ENCODE measurements at places on chromosomes 2 and 18.

GRCh38 chr2:241769819-241770184, 6.8 kb upstream of the GAL3ST2 start:
- DNase-seq = no peak

DNA sequence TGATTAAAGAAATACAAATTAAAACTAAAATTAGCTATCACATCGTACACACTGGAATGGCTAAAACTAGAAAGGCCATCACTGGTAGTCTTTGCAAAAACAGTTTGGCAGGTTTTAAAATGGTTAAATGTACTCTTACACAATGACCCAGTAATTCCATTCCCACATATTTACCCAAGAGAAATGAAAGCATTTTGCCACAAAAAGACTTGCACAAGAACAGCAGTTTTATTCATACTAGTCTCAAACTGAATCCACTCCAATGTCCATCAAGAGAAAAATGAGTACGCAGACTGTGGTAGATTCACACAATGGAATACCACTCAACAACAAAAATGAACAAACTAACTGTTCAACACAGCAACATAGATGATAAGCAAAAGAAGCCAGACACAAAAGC, 29.1 kb downstream of the SP140L start:
- DNase-seq = no peak

DNA sequence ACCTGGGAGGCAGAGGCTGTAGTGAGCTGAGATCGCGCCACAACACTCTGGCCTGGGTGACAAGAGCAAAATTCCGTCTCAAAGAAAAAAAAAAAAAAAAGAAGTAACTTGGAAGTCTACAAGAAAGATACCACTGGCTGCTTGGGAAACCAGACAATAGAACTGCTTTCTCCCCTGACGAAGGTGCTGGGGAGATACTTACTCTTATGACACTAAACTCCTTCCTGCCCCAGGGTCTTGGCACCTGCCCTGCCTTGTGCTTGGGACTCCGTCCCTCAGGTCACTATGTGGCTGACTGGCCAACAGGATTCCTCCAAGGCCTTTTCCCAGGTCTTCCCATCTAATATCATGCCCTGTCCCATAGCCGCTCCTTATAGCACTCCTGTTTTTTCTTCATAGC, 30.7 kb downstream of the INPP5D start:
- no peak for DNase-seq

DNA sequence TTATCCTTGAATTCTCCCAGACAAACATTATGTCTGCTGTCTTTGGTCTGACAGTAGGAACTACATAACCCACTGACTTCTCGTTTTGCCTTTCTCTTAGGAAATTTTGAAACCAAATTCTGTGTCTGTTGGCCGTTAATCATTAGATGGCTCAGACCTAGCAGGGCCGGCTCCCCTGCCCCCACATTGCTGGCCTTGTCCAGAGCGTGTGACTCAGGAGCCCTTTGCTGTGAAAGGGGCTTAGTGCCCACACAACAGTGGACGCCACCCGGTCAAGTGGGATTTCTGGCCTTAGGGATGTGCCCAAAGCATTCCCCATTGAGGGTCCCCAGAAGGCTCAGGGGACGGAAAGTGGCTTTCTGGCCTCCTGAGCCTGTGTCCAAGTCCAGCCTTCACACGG, 137.5 kb downstream of the CTIF start:
- no peak for DNase-seq

DNA sequence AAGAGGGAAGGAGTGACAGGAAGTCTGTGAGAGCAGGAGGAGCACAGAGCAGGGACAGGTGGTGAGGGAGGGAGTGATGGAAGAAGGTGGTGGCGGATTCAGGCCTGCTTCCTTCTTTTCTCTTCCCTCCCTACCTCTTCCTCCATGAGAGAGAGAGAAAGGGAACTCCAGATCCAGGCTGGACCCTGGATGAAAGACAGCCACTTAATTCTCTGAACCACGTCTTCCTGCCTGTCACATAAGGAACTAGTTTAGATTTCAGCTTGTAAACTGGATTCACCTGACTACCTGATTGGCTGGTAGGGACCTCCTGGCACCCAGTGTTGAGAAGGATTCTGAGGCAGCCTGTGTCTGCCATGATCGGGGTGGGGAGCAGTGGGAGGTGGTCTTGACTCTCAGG, 48.9 kb downstream of the PAX8 start:
- DNase-seq = no peak

DNA sequence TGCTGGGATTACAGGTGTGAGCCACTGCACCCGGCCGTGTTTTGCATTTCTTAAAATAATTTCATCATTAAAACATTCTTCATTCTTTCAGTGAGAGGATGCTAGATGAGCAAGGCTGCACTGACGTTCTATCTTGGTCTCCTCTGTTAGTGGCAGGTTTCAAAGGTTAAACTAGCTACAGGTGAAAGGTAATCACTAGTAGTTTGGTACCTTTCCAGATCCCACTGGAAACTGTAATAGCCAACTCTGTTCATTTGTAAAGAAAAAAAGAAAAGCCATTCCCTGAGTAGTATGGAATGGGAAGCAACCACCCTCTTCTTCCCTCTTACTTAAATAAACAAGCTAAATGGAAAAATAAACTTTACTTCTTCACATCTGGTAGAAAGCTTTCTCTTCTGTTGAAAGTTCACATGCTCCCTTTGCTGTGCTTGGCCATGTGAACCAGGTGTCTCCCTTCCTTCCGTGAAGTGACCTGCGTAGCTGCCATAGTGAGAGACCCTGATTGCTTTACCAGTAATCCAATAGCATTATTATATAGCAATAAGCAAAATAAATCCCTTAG, 94.0 kb downstream of the GREB1L start:
- no peak for DNase-seq

DNA sequence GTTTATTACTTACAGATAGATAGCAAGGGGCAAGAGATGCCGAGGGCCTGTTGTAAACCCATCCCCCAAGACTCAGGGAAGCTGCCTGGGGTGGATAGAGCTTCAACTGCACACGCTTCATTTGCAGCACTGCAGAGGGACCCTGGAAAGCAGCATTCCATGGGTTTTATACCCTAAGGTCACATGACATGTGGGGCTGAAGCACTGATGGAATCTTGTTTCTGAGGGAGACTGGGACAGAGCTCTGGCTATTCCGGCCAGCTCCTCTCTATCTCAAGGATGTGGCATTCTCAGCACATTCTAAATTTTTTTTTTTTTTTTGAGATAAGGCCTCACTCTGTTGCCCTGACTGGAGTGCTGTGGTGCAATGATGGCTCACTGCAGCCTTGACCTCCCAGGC, 300.1 kb downstream of the MYCN start:
- no peak for DNase-seq

DNA sequence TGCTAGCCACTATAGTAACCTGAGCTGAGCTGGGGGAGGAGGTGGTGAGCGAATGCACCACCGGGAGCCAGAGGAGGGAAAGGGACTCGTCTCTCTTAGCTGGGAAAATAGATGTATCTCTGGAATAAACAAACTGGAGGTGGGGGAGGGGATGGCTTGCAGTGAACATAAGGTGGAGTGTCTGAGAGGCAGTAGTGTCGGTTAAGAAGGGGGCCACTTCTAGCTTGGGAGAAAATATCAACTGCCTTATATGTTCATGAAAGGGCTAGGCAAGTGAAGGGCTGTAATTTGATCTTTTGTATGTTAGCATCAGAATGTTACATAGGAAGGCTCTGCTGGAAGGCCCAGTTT, 2.2 kb downstream of the SETBP1 start:
- no peak for DNase-seq

DNA sequence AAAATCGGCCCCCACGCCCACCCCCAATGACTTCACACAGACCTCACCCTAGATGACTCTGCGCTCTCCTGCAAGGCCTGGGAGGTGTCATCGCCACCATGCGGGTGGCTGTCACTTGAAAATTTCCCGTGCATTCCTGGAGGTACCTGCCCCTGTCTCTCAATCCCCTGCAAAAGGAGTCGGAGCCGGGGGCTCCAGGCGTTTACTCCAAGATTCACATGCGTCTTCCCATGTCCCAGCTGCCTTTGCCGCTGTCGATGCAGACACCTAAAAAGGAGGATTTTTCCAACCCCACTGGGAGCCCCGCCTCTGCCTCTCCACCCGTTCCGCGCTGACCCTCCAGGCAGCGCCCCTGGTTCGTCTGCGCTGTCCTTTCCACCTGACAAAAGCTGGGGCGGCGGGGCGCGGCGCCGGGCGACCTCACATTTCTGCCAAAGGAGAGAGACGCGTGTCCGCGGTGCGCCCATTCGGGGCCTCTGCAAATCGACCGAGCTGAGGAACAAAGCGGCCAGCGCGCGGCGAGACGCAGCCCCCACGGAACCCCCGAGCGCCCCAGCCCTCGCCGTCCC, 667 bp downstream of the REEP1 start:
- DNase-seq = no peak

- no peak for DNase-seq
These were observed 6.3 kb upstream of the SPP2 start for GRCh38 chr2:234044157-234044556.

GRCh38 chr2:179447839-179448447, 183.3 kb upstream of the SESTD1 start:
- no peak for DNase-seq

- DNase-seq = no peak
These were observed 147.8 kb downstream of the ARHGAP28 start for GRCh38 chr18:6877288-6877687.

GRCh38 chr18:5600378-5601071, 56.7 kb upstream of the EPB41L3 start:
- no peak for DNase-seq

GRCh38 chr2:129762386-129763189, 216.9 kb upstream of the RAB6C start:
- no peak for DNase-seq

DNA sequence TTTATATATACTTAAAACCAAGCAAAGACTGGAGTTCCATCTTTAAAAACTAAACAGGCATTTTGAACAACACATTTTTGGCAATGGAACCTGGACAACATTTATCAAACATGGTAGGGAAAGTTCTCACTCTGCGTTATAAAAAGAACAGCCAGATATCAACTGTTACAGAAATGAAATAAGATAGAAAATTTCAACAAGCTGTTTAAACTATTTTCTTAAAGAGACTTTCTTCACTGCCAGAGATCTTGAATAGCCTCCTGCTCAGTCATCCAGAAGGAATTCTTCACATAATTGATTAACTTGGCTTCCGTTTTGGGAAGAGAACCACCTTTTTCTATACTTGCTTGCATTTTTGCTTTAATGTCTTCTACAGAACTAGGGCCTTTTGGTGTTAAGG, 166.0 kb upstream of the PIK3C3 start:
- no peak for DNase-seq

All from stimulated activated CD4-positive, alpha-beta T cell treated with anti-CD3 and anti-CD28 coated beads, Interleukin-15, amount 100 ng/mL, for 48 hours (primary cell).